ENCODE measurements at places on chromosomes 11 and 22.

GRCh38 chr11:16173798-16174197, 182.5 kb downstream of the SOX6 start:
- DNase-seq = no peak

DNA sequence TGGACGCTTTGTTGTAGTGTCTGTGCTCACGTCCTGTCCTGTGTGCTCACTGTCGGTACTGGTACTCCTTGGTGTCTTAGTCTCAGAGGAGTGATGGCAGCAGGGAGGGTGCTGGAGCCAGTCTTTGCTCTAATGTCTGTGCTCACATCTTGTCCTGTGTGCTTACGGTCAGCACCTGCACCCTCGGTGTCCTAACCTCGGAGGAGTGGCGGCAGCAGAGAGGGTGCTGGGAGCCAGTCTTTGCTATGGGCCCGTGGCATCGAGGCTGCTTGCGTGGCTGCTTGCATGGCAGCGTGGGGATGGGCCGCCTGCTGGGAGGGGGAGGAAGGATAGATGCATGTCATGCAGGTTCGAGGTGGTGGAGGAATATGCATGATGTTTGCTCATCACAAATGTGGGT, 12.7 kb downstream of the IGHMBP2 start:
- DNase-seq = no peak

- DNase-seq = no peak
Measured at GRCh38 chr11:44256673-44257291, 53.2 kb downstream of the ALX4 start.

DNA sequence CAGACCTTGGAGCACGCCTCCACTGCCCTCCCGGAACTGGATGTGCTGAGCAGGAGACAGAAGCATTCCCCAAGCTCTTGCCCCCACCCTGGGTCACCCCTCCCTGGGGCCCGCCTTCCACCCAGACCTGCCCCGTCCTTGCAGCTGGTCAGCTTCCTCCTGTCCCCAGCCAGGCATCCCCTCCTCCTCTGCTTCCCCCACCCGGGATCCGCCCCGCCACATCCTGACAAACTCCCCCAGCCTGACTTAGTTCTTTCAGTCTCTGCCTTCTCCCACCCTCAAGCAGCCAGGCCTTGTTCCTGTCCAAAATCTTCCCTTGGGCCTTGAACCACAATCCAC, 1.1 kb upstream of the PLXNB2 start:
- no peak for DNase-seq
